Right hindlimb (tissue), 1 donor: ENCODE measurements at places on chromosomes 13 and 19.

GRCh38 chr19:4013886-4014540 is 6.5 kb downstream of the PIAS4 start:
- DNase-seq: no peak

GRCh38 chr19:38429055-38429810 is 3.2 kb upstream of the RASGRP4 start:
- no peak for DNase-seq

DNA sequence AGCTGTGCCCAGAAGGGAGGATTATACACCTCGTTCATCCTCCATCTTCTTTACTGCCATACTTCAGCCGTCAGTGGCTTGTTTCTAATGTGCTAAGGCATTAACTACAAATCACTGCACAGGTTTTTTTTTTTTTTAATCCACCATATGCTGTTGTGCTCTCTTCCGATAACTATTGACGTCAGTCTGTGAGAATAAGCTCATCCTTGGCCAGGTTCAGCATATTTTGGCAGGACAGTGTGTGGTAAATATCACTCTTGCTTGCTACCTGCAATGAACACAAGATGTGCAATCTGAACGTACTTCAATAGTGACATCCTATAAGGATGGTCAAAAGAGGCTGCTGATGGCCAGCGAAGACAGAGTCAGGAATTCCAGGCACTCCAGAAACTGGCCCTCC is 2030.7 kb upstream of the PCDH20 start:
- DNase-seq: no peak

- DNase-seq: no peak
These were observed 4.3 kb downstream of the ERCC1 start for GRCh38 chr19:45419396-45419795.

DNA sequence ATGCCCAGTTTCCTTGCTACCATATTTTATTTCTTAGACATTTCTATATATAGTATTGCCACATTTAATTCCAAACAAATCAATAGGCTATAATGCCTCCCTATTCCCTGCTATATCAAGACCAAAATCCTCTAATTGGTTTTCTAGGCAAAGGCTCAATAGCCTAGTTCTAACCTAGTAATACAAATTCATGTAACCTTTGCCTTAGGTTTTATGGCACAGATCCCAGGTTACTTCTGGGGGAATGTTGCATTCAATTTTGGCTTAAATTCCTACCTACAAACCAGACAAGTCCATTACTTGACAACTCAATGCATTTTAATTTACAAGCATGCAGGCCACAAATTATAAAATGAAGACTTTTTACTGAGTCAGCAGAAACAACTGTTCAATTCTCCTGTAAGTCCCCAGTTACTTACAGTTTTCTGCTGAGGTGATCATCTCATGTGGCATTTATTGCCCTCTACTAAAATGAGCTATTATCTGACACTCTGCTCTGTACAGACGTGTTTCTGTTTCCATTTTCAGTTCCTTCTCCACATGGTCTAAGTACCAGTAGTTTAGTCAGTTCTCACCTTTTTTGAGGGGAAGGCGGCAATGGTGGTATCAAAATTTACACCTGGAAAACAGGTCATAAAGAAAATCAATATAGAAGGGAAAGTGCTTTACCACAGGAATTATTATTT is 11.7 kb downstream of the KCNRG start:
- no peak for DNase-seq

- no peak for DNase-seq
These were observed 42.6 kb upstream of the MBNL2 start for GRCh38 chr13:97179501-97179900.

DNA sequence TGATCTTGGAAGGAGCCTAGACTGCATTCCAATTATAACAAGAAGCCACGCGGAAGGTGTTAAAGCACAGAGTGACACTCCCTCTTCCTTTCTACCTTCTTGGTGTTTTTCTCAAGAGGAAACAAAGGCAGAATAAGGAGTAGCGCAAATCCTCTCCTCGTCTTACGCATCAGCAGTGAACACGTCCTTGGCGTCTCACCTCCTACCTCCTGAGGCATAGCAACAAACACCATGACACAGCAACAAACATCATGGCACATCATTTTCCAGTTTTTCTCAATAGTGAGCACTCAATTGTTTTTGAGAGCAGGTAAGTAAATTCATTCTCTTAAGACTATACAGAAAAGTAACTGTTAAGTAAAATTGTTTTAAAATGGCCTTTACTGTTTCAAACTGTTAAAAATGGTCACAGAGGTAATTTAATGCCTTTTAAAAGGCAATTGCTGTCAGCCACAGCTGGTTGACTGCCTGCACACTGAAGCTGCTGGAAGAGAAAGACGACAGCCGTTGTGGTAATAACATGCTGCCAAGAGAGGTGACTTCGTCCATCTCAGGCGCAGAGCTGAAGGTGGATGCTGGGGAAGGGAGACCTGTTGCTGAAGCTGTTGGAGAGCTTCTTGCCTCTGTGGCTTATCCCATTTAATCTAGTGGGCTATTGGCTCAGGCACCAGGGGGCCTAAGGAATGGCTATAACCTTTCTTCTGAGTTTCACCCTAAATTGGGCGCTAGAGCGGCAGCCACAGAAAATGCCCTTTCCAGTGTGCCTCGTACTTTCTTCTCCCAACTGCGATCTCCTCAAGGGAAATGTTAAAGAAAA is 703.7 kb downstream of the UQCRFS1 start:
- DNase-seq: no peak
